ENCODE measurements at places on chromosomes 6 and 20.

DNA sequence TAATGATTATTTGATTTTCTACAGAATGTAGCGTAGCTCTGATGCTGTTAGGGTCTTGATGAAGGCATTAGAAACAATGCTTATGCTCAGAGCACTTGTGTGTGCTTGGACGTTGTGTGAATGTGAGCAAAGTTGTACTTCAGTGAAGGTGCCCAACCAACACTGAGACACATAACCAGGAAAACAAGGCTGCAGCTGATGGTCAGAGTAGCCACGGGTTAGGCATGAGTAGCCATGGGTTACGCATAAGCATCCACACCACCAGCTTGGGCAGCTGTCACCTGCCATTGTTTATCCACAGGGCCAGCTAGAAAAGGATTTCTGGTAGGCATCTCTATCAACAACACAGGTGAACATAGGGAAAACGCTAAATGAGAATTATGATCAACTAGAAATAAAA is 326.6 kb downstream of the NRN1 start:
- no peak for DNase-seq

GRCh38 chr6:43910638-43911353 is 140.8 kb downstream of the VEGFA start:
- no peak for DNase-seq

DNA sequence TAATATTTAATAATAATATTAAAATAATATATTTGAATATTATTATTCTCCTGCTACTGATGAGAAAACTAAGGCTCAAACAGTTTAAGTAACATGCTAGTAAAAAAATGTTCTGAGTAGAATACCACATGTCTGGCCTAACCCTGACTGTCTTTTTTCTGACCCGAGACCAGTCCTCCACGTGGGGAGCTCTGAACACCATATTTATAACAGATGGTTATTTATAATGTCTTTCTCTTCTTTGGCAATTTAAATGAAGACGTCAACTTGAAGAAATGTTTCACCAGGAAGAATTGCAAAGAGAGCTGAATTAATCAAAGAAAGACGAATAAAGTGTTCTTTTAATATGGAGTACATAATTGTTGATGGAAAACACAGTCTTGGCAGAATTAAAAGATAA is 82.0 kb downstream of the SLC22A3 start:
- no peak for DNase-seq

GRCh38 chr6:39821742-39822532 is 29.8 kb downstream of the DAAM2 start:
- DNase-seq = peak; percentile 50

- no peak for DNase-seq
Observed at GRCh38 chr6:148934961-148935360, 188.1 kb downstream of the UST start.

DNA sequence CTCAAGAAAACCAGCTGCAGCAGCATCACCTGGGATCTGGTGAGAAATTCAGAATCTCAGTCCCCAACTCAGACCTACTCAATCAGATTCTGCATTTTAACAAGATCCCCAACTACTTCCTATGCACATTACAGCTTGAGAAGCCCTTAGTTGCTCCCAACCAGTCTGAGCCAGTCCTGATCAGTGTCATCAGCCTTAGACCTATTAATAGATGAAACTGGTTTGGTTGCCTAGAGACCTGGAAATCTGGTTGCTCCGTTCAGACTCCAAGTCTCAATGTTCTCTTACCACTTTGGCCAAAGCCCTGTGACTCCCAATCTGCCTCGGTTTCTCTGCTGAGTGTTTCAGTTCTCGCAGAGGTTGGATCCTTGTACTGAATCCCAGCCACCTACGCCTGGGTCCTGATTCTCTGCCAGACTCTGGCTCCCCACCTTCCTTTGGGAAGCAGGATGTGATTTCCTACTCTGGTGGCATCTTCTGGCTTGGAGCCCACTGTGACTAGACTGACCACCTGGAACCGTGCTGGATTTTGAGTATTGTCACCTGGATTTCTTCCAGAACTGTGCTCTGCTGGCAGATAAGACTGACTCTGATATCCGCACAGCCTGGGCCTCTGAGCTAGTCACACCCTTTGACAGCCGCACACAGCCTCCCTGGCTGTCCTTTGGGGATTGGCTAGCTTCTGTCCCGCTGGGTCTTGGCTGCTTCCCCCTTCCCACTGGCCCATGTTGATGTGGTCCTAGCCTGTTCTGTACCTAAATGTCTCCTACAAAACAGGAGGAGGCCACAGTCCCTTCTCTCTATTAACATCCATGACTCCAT is 20.3 kb upstream of the ATXN1 start:
- no peak for DNase-seq

GRCh38 chr6:81241126-81242041 is 511.1 kb downstream of the TENT5A start:
- no peak for DNase-seq

DNA sequence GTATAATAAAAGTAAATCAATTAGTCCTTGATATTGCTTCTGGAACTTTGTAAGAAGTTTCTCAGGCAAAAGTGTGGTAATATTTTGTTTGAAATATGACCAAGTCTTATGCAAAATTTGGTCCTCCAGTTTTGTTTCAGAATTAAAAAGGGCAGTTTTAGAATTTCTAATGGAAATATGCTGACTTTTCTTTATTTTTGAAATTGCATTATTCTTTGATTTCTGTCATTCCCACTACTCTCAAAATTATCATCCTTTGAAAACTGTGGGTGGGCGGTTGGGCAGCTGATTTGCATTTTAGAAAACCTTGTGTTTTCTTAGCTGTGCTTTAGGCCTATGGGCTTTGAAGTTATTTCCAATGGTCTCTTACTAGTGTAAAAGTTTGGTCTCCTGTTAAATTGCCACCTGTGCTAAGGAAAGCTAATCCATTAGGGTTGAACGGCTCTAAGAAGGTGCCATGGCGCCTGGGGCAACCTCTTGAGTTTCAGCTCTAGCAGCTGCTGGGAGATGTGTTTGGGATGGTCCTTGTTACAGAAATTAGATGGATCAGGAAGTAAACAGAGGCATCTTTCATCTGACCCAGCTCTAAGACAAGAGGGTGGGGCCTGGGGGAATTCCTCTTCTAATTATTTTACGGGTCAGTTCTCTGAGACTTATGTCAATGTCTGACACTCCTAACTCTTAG is 880.8 kb upstream of the SLC35B3 start:
- no peak for DNase-seq

DNA sequence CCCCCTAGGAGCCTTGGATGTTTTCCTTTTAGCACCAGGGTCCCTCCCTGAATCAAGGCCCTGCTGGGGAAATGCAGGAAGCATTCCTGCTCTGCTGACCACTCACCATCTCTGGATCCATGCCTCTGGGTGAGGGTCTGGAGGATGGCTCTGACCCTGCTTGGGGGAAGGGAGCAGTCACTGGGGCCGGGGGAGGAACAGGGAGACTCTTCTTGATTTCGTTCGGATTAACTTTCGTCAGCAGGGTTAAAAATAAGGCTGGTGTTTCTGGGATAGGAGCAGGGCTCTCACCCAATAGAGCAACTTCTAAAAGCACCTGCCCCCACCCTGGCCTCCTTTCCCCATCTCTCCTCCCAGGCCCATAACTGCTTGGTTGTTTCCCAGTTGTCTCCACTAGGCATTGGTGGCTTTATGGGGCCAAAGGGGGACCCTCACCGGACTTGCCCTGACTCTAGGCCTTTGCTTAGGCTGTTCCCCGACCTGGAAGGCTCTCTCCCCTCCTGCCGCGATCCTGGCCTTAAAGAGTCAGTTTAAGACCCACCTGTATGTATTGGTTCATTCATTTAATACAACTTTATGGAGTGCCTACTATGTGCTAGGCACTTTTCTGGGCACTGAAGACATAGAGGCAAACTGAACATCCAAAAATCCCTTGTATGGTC is 63.0 kb downstream of the JPH2 start:
- no peak for DNase-seq

DNA sequence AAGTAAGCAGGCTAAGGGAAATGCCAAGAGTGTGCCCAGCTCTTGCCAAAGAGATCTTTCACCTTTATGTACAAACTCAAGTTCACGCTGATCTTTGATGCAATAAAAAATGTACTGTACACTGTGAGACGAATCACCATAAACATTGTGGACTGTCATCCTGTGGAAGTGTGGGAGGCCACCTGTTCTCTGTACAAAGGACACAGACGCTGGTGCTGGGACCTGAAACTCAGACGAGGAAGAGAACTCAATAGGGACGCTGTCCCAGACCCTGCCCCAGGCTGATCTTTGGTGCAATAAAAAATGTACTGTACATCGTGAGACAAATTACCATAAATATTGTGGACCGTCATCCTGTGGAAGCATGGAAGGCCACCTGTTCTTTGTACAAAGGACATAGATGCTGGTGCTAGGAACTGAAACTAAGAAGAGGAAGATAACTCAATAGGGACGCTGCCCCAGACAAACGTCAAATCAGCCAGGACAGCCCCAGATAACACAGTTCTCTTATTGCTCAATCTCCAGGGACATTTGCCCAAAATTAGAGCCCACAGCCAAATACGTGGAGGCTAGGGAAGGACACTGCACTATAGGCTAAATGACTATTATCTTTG is 312.7 kb upstream of the SGK1 start:
- DNase-seq = no peak

DNA sequence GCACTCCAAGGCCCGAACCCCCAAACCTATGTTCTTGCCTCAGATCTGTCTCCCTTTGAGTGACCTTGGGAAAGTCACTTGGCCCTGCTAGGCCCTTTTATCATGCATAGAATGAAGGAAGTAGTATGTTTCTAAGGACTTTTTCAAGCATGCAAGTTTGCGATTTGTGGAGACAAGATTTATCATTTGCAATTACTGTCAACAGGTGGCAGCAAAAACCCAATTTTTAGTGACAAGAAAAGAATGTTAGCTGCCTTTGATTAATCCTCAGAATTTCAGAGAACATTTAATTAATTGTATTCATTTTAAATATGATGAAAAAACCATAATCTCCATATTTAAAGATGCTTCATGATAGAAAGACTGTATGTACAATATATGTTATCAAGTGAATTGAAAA is 28.3 kb upstream of the PREP start:
- no peak for DNase-seq

DNA sequence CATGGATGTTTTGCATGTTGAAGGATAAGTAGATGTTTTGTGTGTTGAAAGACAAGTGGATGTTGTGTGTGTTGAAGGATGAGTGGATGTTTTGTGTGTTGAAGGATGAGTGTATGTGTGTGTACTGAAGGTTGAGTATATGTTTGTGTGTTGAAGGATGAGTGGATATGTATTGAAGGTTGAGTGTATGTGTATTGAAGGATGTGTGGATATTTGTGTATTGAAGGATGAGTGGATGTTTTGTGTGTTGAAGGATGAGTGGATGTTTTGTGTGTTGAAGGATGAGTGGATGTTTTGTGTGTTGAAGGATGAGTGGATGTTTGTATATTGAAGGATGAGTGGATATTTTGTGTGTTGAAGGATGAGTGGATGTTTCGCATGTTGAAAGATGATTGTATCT is 325.0 kb downstream of the CDH4 start:
- no peak for DNase-seq

GRCh38 chr20:25460566-25461280 is 53.2 kb downstream of the GINS1 start:
- DNase-seq = no peak

- peak; percentile 55 for DNase-seq
Observed at GRCh38 chr6:138588805-138589434, 89.6 kb upstream of the NHSL1 start.
